ENCODE measurements at places on chromosomes 3 and 15.

DNA sequence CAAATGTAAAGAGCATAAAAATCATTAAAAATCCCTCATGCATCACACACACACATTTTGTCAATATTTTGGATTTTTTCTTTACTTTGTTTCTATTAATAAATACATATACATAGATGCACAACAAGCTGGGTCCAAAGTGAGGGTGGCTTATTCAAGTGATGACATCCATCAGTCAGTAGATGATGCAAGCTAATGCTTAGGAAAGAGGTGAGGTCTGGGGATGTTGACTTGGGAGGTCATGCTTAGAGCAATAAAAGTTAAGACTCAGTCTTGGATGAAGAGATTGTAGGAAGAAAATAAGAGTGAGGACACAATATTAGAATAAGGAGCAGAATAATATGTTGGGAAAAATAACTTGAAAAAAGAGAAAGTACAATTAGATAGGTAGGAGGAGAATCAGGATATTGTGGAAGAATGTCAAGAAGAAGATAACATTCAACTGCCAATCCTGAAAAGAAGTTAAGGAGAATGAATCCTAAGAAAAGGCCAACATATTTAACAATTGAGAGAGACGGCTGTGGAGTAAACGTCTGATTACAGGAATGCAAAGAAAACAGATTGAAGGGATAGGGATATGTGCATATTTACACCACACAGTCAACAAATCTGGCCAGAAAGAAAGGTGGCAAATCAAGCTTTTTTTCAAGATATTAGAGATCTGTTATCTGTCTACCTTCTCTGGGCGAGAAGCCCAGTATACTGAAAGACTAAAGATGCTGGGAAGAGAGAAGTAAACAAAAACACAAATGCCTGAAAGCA lies 111.0 kb upstream of the TJP1 start:
- DNase-seq: no peak

- DNase-seq: no peak
These were observed 3.3 kb downstream of the NPTN start for GRCh38 chr15:73629798-73630429.

DNA sequence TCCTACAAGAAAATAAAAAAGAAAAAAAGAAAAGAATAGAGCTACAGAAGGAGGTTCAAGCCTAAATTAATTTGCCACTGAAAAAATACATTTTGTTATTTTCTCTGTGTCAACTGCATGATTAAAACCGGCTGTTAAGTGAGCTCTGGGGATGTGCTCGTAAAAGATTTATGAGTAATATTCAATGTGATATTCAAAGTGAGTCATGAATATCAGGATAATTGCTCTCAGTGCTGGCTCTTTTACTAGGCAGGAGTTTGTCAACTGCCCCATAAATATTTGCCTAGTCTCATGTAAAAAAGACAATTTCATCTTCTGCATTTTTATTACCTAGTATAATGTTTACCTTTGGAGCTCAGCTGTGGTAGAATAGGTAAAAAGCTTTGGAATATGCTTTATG lies 78.9 kb downstream of the CDIN1 start:
- no peak for DNase-seq

- no peak for DNase-seq
These were observed 75.6 kb downstream of the RAD18 start for GRCh38 chr3:8887435-8888300.

DNA sequence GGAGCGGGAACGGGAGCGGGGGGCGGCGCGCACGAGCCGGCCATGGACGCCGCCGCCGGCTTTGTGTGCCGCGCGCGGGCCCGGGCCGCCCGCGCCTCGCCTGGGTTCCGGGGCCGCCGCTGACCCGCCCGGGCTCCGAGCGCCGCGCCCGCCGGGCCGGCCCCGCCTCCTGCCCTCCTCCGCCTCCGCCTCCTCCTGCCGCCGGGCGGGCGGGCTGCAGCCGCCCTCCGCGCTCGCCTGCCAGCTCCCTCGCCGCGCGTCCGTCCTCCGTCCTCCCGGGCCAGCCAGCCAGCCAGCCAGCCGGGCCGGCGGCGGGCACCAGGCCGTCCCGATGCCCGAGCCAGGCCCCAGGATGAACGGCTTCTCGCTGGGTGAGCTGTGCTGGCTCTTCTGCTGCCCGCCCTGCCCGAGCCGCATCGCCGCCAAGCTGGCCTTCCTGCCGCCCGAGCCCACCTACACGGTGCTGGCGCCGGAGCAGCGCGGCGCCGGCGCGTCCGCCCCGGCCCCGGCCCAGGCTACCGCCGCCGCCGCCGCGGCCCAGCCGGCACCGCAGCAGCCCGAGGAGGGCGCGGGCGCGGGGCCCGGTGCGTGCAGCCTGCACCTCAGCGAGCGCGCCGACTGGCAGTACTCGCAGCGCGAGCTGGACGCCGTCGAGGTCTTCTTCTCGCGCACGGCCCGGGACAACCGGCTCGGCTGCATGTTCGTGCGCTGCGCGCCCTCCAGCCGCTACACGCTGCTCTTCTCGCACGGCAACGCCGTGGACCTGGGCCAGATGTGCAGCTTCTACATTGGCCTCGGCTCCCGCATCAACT lies at the start of gene ABHD17C:
ABHD17C (plus strand) TSS at position 212 of the 812 bp plus-strand sequence; CDS start at position 332, 120 bp downstream.
- DNase-seq: peak; percentile 85

DNA sequence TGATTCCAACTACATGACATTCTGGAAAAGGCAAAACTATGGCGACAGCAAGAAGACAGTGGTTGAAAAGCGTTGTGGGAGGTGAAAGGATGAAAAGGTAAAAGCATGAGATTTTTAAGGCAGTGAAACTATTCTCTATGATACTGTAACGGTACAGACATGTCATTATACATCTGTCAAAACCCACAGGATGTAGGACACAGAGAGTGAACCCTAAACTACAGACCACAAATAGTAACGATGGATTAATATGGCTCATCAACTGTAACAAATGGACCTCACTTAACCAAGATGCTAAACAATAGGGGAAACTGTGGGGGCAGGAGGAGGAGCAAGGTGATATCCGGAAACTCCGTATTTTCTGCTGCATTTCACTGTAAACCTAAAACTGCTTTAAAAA lies 39.1 kb downstream of the MYO9A start:
- no peak for DNase-seq

DNA sequence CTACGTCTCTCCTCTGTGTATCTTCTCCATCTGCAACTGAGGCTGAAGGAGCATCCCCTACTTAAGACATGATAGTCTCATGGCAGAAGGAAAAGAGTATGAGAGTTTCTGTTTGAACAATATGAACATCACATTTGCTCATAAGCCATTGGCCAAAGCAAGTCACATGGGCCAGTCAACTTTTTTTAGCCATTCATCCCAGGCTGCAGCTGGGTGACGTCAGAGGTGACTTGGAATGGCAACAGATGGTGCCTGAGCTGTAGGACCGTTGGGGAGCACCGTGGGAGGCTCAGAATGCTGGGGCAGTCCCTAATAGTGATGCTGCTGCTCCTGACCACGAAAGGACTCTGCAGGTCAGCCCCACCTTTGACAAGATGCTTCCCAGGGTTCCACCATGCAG lies 58.7 kb downstream of the CRTC3 start:
- no peak for DNase-seq

DNA sequence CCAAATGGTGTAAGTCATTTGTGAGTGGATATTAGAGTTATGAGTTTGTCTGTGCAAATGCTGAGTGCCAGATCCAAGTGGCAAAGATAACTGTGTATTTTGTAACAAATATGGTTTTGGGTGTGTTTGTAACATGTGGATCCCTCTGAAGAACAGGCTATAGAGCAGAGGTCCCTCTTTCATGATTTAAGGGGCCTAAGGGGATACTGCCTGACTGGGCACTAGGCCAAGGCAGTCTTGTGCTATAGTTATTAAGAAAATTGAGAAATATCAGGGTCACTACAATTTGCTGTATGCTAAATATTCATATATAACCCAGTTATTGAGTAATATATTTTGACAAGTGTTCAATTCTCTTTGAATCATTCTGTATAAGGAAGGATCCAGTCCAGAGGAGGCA lies 555.6 kb upstream of the RGMA start:
- no peak for DNase-seq

DNA sequence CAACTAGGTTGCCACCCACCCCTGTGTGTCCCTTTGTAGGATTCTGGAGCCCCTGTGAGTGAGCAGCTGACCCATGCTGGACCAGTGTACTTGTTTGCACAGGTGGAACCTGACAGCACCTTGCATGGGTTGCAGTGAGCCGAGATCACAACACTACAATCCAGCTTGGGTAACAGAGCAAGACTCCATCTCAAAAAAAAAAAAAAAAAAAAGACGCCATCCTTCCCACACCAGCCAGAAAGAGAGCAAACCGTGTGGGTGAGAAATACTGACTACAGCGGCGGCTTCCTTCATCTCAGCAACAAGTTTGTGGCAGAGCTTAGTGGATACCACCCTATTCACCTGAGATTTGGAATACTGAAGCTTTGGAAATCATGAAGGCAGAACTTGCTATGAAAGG lies 746 bp upstream of the CD80 start:
- DNase-seq: no peak

- DNase-seq: no peak
These were observed 104.1 kb downstream of the STAC start for GRCh38 chr3:36484386-36484785.

- DNase-seq: no peak
These were observed 2.5 kb downstream of the MAP3K13 start for GRCh38 chr3:185365291-185366073.

- DNase-seq: no peak
These were observed 168.0 kb upstream of the THRB start for GRCh38 chr3:24662449-24663345.

DNA sequence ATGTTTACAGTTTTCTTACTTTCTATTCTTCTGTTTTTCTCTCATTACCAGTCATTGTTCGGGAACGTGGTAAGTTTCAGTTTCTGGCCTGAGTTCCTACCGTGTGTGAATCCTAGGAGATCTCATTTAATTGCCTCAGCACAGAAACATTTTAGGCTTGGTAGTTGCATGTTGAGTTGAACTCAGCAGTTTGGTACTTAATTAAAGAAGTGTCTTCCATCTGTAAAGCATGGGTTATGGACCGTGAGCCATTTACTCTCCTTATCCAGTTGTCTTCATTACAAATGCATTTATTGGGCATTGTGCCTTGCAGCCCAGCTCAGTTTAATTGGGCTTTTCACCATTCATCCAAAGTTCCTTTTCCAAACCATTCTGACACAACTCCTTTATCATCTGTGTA lies 142.1 kb upstream of the CHRM5 start:
- DNase-seq: no peak

DNA sequence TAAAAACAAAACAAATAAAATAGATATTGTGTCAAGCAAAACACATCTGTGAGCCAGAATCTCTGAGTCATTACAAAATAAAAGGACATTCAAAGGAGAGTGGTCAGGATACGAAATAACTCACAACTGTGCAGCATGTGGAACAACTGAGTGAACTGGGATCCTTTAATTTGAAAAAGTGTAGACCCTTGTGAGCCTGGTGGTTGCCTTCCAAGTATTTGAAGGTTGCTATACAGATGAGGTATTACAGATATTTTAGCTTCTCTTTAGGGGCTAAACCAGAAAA lies 26.7 kb downstream of the KCNMB2 start:
- DNase-seq: no peak

DNA sequence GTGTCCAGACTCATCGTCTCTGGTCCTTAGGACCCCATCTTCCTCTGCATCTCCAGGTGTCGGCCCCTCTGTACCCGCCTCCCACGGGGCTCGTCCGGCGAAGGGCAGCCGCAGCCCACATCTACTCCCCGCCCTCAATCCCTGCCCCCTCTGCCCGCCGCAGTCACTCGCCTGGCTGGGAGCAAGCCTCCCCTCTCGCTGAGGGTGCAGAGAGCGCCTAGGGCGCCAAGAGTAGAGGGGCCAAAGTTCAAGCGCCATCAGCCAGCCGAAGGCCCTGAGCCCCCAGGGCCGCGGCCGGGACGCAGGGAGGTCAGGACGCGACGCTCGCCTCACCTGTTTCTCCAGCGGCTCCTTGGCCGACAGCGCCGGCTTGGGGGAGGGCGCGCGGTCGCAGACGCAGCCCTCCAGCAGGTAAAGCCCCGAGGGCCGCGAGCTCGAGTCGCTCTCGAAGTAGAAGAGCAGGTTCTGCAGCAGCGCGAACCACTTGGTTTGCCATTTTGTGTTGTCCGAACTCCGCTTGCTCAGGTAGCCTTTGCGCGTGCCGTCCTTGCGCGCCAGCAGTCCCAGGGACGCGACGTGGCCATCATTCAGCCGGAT lies 592 bp downstream of the RASGRF1 start:
- no peak for DNase-seq

GRCh38 chr3:16085884-16086608 lies 88.4 kb upstream of the GALNT15 start:
- no peak for DNase-seq

DNA sequence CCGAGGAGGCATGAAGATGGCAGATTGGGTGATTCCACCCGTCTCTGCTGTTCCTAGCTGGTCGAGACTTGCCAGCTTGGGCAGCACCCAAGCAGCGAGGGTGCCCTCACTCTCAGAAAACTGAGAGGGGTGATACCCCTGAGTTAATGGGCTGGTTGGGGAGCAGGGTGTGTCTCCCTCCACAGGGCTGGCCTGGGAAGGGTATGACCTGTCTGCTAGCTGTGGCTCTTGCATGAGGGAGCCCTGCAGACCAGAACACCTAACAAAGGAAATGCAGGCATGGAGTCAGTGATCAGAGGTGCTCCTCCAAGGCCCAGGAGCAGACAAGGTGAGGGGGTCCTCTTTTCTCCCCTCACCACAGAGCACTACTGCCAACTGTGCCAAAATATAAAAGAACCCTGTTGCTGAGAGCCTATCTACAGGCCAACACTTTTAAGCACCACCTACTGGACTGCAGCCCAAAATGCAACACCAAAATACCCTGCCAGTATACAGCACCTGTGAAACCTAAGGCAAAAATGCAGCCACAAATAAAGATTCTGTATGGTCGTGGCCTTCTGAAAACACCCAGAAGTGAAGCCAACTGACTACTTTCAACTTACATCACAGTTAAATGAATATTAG lies 35.8 kb upstream of the PPM1L start:
- no peak for DNase-seq

DNA sequence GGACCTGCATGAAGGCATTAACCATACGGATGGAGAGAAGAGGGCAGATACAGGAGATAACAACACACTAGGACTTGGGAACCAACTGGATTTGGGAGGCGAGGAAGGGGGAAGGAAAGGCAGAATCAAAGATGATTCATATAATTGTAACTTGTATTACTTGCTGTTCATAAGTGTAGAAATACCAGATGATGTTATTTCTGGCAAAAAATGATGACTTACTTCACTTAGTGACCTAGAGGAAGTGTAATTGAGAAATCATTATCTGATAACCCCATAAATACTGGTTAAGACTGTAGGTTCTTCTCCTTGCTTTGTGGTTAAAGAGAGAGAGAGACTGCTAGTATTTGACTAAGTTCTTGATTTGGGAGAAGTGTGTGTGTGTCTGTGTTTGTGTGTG lies 50.5 kb upstream of the GK5 start:
- no peak for DNase-seq

GRCh38 chr15:91917686-91918360 lies 64.3 kb downstream of the SLCO3A1 start:
- DNase-seq: no peak

All from GM19239 (cell line).